ENCODE measurements at places on chromosomes 3 and 15. TPM values are rescaled to one million over a fixed set of nuclear protein-coding genes. Genes with fewer than 3 reads are reported as not detected.

The CLDN18 gene
- polyA plus RNA-seq: 0.18 TPM

- peak; percentile 58 for DNase-seq
Observed at GRCh38 chr3:17258823-17259436, 374.2 kb downstream of the PLCL2 start.

The GPR27 gene
- polyA plus RNA-seq: 0.10 TPM

DNA sequence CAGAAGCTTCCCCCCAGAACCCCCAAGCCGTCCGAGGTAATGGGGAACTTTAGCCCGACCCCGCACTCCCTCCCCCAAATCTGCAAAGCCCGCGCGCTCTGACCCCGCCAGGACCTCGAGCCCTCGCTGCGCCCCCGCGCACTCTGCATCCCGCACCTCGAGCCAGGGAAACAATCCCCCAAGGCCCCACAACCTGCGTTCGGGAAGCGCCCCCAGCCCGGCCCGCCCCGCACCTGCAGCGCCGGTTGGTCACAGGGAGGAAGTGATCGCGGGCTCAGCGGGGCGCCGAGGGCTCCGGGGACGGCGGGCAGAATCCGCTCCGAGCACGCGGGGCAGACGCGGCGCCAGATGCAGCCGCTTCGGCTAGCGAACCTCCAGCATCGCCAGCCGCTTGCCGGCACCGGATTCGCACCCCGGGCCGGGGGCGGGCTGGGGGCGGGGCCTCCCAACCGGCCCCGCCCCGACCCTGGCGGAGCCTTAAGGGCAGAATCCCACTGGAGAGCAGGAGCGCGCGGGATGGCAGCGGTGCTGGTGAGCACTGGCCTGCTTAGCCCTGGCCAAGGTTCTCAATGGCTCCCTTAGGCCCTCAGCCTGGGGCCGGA lies at the start of gene CAMKV:
Gene CAMKV, minus strand, starts transcription at position 382 of the 602 bp plus-strand sequence. CDS start 7,518 bp downstream, outside the sequence.
- DNase-seq: peak; percentile 24

- no peak for DNase-seq
Observed at GRCh38 chr3:175477651-175478224, 618.6 kb downstream of the NAALADL2 start.

DNA sequence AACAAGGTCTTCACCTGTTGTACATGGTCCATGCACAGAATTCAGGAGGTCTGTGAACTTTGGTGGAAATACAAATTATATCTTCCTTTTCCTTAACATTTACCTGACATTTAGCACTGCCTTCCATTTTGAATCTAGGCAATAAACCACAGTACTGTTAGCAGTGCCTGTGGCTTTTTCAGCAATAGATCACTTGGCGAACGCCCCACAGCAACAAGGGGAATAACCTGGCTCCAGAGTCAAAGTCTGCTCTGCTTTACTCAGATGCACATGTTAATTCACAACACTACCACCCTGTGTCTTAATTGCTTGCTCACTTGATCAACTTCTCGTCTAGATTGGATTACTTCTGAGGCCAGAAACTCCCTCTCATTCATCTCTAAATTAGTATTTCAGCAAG lies 414.6 kb upstream of the PROK2 start:
- DNase-seq: no peak

The APOD gene
- polyA plus RNA-seq: 3.7 TPM

GRCh38 chr3:73409138-73409763 lies 215.5 kb downstream of the PDZRN3 start:
- DNase-seq: peak; percentile 93

DNA sequence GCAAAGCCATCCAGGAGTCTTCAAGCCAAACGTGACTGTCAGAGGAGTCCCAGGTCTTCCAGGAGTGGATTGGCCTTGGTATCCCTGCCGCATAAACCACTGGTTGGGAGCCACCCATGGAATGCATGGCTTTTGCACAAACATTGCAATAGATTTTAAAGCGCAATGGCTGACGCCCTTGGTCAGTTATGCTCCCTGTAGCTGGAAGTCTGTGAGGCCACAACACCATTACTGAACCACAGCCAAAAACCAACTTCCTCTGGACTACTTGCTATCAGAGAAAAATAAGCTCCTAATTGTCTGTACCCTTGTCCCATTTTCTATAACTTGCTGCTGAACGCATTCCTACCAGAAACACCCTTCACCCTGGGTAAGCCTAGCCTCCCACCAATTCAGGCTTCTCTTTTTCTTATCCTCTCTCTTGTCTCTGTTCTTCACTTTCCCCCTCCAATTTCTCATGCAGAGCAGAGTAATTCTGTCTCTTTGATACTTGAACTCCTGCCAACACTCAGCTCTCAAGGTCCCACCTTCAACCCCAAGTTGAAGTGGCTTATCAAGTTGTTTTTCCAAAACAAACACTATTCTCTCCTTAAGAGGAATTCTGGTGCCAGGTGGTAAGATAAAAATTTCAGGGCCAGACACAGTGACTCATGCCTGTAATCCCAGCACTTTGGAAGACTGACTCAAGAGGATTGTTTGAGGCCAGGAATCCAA lies 176.4 kb upstream of the UBE2E1 start:
- DNase-seq: peak; percentile 37

GRCh38 chr3:128411574-128412064 lies 55.1 kb downstream of the DNAJB8 start:
- no peak for DNase-seq

- DNase-seq: no peak
Observed at GRCh38 chr3:134693226-134693625, 42.4 kb upstream of the KY start.

GRCh38 chr3:78141269-78141668 lies 1101.4 kb downstream of the ROBO2 start:
- DNase-seq: peak; percentile 16

DNA sequence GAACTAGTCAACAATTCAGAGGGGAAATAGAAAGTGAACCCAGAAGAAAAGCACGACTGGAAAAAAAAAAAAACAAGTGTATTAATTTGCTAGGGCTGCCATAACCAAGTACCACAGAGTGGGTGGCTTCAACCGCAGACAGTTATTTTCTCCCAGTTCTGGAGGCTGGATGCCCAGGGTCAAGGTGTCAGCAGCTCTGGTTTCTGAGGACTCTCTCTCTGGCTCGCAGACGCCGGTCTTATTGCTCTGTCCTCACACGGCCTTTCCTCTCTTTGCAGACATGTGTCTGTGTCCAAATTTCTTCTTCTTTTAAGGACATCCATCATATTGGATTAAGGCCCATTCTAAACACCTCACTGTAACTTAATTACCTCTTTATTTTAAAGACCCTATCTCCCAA lies 291.8 kb downstream of the XXYLT1 start:
- DNase-seq: no peak

DNA sequence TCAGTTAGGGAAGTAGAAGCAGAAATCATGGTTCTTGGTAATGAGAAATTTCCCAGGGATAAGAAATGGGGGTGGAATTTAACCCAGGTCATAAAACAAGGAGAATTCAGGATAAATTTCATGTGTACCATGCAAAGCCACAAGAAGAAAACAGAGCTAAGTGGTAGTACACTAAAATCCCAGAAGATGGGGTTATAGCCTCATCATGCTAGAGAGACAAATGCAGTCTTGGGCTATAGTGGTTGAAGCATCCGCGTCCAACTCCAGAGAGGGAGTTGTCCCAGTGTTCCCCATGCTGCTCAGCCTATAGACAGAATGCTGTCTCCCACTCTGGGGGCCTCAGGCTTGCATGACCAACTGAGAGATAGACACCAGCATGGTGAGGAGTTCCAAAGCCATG lies 36.2 kb upstream of the CLRN1 start:
- DNase-seq: peak; percentile 79

DNA sequence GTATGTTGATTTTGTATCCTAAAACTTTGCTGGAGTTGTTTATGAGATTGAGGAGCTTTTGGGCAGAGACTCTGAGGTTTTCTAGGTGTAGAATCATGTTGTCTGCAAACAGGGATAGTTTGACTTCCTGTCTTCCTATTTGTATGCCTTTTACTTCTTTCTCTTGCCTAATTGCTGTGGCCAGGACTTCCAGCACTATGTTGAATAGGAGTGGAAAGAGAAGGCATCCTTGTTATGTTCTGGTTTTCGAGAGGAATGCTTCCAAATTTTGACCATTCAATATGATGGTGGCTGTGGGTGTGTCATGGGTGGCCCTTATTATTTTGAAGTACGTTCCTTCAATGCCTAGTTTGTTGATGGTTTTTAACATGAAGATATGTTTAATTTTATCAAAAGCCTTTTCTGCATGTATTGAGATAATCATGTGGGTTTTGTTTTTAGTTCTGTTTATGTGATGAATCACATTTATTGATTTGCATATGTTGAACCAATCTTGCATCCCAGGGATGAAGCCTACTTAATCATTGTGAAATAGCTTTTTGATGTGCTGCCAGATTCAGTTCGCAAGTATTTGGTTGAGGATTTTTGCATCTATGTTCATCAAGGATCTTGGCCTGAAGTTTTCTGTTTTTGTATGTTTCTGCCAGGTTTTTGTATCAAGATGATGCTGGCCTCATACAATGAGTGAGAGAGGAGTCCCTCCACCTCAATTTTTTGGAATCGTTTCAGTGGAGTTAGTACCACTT lies 188.1 kb downstream of the MINAR1 start:
- DNase-seq: peak; percentile 26

DNA sequence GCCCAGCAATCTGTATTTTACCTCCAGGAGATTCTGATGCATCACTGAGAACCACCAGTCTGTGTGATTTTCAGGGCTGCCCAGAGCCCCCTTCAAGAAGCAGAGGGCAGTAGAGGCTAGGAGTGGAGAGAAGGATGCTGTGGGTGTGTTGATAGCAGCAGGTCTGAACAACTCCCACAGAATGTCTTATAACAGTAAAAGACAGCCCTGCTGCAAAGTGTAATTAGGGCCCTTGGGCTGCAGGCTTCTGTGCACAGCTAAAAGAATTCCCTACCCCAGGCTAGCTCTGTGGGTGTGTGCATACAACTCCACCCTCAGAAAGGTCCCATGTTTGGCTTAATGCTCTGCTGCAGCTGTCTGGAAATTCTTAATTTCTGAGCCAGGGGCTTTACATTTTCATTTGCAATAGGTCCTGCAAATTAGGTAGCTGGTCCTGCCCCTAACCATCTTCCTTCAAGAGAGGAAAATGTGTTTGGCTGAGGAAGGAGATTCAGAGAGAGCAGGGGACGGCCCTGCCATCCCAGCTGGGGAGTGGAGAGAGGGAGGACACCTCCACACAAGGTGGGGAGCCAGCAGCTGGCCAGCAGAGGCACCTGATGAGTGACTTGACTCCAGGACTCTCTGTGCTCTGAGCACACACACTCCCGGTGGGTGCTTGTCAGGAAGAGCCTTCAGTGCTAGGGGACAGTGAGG lies 43.2 kb upstream of the RAB6B start:
- DNase-seq: peak; percentile 17

GRCh38 chr15:67280217-67280616 lies 25.6 kb downstream of the IQCH start:
- no peak for DNase-seq

GRCh38 chr3:183006396-183007002 lies 26.2 kb upstream of the DCUN1D1 start:
- DNase-seq: no peak

GRCh38 chr15:34336991-34337556 lies 507 bp downstream of the SLC12A6 start:
- DNase-seq: peak; percentile 33

- DNase-seq: peak; percentile 38
Observed at GRCh38 chr3:197496746-197497125, 59.0 kb downstream of the BDH1 start.

GRCh38 chr15:99966815-99967214 lies 233.6 kb upstream of the LYSMD4 start:
- no peak for DNase-seq

GRCh38 chr3:44782891-44783290 lies 21.3 kb downstream of the KIF15 start:
- no peak for DNase-seq

The CRABP1 gene
- polyA plus RNA-seq: not detected

The PPP2R3A gene
- 14.2 TPM for polyA plus RNA-seq

DNA sequence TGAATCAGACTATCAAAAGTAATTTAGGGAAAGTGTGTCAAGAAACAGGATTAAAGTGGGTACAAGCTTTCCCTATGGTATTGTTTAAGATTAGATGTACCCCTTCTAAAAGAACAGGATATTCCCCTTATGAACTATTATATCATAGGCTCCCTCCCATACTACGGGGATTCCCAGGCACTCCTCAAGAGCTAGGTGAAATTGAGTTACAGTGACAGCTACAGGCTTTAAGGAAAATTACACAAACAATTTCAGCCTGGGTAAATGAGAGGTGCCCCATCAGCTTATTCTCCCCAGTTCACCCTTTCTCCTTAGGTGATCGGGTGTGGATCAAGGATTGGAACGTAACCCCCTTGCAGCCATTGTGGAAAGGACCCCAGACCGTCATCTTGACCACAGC lies 240.8 kb upstream of the CNTN6 start:
- no peak for DNase-seq

The ATP13A4 gene
- polyA plus RNA-seq: not detected

DNA sequence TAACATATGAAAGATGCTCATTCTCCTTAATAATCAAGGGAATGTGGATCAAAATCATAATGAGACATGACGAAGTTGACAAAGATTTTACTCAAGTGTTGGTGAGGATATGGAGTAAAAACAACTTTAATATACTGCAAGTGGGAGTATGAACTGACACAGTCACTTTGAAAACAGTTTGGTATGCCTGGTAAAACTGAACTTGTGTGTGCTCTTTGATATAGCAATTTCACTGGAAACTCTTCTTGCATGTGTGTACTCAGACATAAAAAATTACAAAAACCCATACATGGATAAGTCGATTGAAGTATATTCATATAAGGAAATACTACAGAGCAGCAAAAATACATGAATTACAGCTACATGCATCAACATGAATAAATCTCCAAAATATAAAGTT lies 182.5 kb downstream of the NFKBIZ start:
- DNase-seq: no peak

DNA sequence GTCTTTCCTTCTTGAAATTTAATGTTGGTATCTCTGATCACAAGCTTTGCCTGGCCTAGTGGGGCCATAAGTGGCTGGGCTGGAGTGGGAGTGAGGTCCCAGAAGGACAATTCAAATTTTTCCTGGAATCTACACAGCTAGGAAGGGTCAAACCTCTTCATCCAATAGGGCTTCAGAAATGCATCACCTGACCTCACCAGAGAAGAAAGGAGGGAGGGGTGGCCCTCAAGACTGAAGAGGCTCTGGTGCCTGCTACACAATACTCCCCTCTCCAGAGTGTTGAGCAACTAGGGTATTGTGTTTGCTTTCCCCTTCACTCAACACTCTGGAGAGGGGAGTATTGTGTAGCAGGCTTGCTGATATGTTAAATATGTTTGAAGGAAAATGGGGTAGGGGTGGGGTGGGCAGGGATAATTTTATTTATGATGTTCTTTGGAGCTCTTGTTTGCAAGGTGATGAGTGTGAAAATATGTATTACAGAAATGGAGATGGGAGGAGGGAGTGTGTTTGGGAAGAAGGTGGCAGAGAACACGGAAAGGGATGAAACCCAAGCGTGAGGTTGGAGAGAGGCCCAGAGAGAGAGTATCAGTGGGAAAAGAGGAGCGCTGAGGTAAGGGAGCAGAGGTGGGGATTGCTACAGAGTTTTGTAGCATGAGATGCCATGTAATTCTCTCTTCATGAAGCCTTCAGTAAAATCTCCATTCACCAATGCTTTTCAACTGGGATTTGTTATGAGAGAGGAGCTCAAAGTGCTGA lies 5.7 kb upstream of the KLHL24 start:
- no peak for DNase-seq

The RETNLB gene
- not detected for polyA plus RNA-seq

The SOX14 gene
- not detected for polyA plus RNA-seq

GRCh38 chr3:109356442-109357155 lies 19.3 kb upstream of the DPPA4 start:
- no peak for DNase-seq

Data from GM23248 (cell line).